HAP-1 (cell line): ENCODE measurements at places on chromosomes 2 and 18.

GRCh38 chr2:214038186-214038585, 372.7 kb upstream of the VWC2L start:
- DNase-seq = no peak

GRCh38 chr2:33086400-33087015, 139.8 kb downstream of the LTBP1 start:
- no peak for DNase-seq

DNA sequence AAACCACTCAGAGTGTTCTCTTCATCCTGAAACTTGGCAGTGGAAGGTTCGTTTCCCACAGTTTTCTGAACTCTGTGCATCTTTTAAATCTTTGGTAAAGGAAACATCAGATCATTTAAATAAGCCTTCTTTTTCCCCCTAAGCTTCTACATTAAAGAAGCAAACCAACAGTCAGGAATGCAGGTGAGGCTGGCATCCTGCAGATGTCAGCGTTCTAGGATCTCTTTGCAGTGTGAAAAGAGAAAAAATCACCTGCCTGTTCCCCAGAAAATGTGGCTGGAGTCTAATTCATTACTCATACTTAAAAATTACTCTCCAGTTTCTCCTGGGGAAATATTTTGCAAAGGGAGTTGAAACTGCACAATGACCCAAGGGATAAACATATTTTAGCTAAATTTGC, 64.5 kb upstream of the ZCCHC2 start:
- DNase-seq = no peak

DNA sequence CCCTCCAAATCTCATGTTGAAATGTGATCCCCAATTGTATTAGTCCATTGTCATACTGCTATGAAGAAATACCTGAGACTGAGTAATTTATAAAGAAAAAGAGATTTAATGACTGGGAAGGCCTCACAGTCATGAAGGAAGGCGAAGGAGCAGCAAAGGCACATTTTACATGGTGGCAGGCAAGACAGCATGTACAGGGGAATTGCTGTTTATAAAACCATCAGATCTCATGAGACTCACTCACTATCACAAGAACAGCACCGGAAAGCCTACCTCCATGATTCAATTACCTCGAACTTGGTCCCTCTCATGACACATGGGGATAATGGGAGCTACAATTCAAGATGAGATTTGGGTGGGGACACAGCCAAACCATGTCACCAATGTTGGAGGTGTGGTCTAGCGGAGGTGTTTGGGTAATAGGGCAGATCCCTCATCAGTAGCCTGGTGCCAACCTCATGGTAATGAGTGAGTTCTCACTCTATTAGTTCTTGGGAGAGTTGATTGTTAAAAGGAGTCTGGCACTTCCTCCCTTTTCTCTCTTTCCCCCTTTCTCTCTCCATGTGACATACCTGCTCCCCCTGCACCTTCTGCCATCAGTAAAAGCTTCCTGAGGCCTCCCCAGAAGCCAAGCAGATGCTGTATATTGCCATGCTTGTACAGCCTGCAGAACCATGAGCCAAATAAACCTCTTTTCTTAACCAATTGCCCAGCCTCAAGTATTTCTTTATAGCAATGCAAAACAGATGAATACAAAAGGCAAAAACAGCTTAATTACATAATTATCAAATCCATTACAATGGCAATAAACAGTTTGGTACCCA, 14.5 kb upstream of the FN1 start:
- DNase-seq = no peak

GRCh38 chr2:179410552-179411356, 146.1 kb upstream of the SESTD1 start:
- peak; percentile 75 for DNase-seq

GRCh38 chr18:23958036-23958435, 56.5 kb upstream of the TTC39C start:
- DNase-seq = no peak

- no peak for DNase-seq
Measured at GRCh38 chr2:5959836-5960820, 267.9 kb downstream of the SOX11 start.

- DNase-seq = no peak
Measured at GRCh38 chr2:157837851-157838441, 38.2 kb downstream of the ACVR1 start.

DNA sequence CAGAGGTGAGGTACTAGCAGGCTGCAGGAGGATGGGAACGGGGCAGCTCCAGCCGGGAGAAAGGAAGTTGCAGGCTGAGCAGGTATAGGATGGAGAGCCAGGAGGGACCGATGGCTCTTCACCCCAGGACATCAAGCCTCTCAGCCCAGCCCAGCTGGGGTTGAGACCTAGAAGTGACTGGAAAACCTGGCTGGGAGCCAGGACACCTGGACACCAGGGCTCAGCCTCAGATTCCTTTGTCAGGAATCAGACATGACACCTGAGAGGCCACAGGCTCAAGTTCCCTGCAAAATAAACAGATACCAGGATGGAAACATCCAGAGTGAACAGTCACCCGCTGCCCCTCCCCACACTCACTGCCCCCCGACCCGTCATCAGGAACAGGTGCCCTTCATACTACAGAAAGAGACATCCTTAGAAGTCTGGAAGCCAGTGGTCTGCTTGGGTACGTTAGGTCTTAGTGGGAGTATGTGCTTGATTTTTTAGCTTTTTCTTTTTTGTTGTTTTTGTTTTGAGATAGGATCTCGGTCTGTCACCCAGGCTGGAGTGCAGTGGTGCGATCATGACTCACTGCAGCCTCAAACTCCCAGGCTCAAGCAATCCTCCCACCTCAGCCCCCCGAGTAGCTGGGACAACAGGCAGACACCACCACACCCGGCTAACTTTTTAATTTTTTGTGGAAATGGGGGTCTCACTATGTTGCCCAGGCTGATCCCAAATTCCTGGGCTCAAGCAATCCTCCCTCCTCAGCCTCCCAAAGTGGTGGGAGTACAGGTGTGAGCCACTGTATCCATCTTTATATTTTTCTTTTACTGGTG, 95.7 kb upstream of the STPG4 start:
- DNase-seq = no peak

DNA sequence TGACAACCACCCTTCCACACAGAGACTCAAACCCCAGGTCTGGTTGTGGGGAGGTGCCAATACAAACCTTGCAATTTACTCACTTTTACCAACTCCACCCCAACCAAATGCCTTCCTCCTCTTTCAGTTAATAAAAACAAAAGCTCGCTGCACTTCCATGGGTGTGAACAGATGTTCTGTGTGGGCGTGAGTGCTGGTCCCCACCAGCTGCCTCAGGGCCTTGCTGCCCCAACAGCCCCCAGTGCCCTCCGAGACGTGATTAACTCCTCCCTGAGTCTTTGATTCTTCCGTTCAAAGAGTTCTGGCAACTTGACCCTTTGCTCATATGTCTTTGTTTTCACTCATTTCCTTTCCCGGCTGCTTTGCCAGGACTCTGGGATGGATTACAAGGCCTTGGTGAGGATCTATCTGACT, 258.9 kb upstream of the CXCR4 start:
- DNase-seq = no peak

DNA sequence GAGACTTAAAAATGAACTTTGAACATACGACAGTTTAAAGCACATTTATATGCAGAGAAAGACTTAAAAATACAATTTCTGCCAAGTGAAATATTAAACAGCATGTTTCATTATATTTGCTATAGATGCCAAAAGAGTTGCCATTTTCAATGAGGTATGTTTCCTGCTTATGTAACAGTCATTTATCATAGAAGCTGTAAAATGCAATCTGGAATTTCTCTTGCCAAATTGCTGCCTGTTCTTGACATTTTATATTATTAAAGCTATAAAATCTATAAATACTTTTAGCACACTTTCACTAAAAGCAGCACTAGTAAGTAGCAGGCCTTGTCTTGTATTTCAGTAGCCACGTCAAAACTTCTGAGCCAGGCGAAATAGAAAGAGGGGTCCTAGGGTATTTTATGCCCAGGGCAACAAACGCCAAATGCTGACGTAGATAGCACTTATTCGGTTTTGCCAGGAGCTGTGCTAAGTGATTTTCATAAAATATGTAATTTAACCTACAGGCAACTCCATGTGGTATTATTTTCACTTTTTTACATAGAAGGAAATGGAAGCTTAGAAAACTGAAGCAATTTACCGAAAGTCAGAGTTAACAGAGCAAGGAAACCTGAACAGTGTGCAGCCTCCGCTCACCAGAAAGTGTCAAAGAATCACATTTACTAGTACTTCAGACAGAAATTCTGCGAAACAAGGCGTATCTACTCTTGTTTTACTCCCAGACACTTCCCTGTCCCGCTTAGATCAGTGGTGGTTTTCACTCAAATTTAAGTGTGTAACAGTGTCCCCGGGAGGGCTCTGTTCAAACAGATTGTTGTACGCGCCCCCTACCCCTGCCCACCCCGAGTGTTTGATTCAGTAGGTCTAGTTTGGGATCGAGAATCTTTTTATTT, 1.2 kb upstream of the CYP20A1 start:
- no peak for DNase-seq

DNA sequence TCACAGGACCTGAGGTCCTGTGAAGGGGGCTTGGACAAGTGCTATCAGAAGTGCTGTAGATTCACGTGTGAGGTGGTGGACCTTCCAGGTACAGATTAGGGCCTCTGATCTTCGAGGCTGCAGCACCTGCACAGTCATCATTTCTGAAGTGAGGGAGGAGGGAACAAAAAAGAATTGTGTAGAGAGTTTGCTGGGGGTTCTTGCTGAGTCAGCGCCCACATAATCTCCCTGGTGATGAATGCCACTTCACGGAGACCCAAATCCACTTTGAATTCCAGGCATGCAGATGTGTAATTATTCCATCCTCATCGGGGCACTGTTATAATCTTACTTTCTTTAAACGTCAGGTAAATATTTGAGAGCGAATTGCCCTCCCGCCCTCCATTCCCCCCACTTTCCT, 128.5 kb upstream of the CAPN13 start:
- no peak for DNase-seq

- no peak for DNase-seq
Measured at GRCh38 chr2:54083445-54083844, 32.0 kb upstream of the ACYP2 start.

DNA sequence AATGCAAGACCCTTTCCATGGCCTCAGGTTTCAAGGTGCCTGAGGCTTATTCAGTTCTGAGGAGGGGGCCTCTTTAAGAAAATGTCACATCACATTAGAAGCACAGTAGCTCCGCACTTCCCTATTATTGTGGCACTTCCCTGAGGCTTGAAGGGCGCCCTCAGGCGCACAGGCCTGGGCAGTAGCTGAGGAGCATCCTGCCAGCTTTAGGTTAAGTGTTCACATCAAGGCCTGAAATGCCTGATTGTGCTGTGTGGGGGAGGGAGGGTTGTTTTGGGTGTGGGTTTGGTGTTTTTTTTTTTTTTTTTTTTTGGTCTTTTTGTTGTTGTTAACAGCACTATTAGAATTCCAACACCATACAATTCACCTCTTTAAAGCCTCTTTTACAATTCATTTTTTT, 107.9 kb downstream of the CABLES1 start:
- DNase-seq = peak; percentile 14

- DNase-seq = no peak
Measured at GRCh38 chr2:205482399-205483081, 199.8 kb upstream of the NRP2 start.

DNA sequence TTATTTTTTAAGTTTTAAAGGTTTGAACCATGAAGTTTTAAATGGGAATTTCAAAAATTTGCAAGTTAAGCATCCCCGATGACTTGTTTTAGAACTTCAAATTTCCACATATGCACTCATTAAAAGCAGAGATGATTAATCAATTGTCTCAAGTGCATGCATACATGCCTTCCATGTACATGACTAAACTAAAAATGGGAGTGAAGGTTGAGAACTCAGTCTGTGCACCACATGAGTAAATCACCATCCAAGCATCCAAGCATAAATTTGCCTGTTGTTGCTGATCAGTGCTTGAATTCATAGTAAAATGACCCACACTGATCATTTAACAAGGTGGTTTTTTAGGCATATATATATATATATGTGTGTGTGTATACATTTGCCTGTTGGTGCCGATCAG, 249.8 kb downstream of the ARHGAP15 start:
- no peak for DNase-seq

DNA sequence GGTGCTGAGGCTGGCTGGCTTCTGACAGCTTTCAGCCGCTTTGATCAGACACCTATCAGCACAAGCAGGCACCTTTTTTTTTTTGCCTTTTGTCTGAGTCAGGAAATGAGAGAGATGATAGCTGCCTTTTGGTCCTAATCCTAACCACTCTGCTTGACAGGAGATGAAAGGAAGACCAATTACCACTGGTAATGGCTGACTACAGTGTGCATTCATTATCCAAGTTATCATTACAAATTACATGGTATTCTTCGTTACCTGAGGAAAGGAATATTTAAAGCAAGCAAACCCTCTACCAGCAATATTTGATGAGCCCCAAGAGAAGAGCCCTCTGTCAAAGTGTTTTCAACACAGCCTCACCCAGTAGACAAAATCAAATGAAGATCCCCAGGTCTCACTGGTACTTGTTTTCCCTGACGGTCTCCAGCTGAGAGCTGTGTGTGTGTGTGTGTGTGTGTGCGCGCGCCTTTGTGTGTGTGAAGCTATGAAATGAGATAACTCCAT, 925.7 kb downstream of the DCDC2C start:
- no peak for DNase-seq

DNA sequence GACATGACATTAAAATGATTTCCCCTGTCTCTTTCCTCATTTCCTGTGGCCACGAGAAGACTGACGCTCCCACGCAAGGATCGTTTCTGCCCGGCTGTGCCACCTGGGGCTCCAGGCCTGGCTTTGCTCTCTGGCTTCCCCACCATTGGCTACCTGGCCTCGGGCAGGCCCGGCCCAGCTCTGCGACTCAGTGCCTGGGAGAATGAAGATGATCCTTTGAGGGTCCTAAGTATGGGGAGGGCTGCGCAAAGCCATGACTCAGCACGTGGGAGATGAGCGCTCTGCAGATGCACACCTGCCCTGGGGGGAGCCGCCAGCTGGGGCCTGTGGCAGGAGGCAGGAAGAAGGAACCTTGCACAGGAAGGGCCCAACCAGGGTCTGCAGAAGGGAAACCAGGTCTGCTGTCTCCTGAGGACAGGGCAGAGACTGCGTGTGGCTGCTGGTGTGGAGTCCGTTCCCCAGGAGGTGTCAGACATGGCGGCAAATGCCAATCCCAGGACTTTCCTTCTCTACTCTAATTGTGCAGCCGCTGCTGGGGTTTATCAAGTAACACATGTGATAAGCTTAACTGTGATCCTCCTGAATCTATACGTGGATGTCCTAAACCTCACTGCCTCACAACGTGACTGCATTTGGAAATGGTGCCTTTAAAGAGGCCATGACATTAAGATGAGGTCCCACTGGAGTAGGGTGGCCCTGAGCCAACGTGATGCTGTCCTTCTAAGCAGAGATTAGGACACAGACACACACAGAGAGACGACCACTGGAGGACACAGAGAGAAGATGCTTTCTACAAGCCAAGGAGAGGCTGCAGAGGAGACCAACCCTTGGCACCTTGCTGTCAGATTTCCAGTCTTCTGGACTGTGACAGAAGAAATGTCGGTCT, 32.9 kb downstream of the MBP start:
- no peak for DNase-seq
